ENCODE measurements at places on chromosomes 16 and 17. TPM values are rescaled to one million over a fixed set of nuclear protein-coding genes. Genes with fewer than 3 reads are reported as not detected.

- H3K4me1 ChIP-seq = peaks cover 15% of the 10 kb centered on the region
- peak; percentile 47 for DNase-seq
- no peak overlapping the region for H3K4me3 ChIP-seq
- H3K27ac ChIP-seq = no peak overlapping the region
Observed at GRCh38 chr17:65366102-65366844, 195.2 kb downstream of the AXIN2 start.

- no peak overlapping the region for H3K27ac ChIP-seq
- no peak overlapping the region for H3K4me3 ChIP-seq
- no peaks in the 10 kb centered on the region for H3K4me1 ChIP-seq
- DNase-seq = no peak
Observed at GRCh38 chr17:59234631-59235030, 14.3 kb downstream of the GDPD1 start.

GRCh38 chr17:17523001-17523730 lies 27.0 kb upstream of the RASD1 start:
- H3K36me3 ChIP-seq = no peaks in the 10 kb centered on the region
- peak overlapping the region; percentile 51 for H3K27ac ChIP-seq
- H3K4me3 ChIP-seq = peak overlapping the region; percentile 28
- DNase-seq = no peak

- H3K4me1 ChIP-seq = peaks cover 9% of the 10 kb centered on the region
- DNase-seq = no peak
- H3K27ac ChIP-seq = no peak overlapping the region
- no peak overlapping the region for H3K4me3 ChIP-seq
- peaks cover 9% of the 10 kb centered on the region for H3K36me3 ChIP-seq
Observed at GRCh38 chr16:31177136-31177535, 2.8 kb upstream of the FUS start.

Gene FMNL1
- total RNA-seq = 6.0 TPM

Gene KREMEN2
- 4.5 TPM for total RNA-seq

Measured in type B pancreatic cell (in vitro differentiated cells).